LoVo (cell line): ENCODE measurements at places on chromosomes 5 and 9.

DNA sequence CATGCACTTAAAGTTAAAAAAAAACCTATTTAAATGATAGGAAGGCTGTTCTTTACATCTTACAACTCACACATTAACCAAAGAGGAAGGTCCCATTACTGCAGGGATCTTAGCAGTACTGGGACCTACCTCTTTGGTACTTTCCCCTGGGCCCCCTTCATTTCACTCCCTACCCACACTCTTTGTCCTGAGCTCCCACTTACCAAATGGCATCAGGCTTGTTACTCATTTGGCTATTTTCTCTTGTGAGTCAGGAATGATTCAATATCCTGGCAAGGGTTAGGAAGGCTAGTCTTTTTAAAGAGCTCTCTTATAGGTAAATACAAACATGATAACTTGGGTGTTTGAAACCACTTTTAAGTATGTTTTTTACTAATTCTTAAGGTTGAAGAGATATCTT is 117.4 kb upstream of the ELL2 start:
- DNase-seq: peak; percentile 61

GRCh38 chr9:123073991-123074422 is 40.5 kb downstream of the GPR21 start:
- DNase-seq: no peak

GRCh38 chr5:5192681-5193080 is 52.6 kb downstream of the ADAMTS16 start:
- DNase-seq: no peak

- DNase-seq: peak; percentile 90
Observed at GRCh38 chr5:1801222-1801966, at the start of gene NDUFS6. Gene NDUFS6, plus strand, starts transcription at chr5:1801407. Its CDS starts 11 bp downstream, at chr5:1801418.

- DNase-seq: no peak
Observed at GRCh38 chr9:70557661-70558369, 143.4 kb upstream of the KLF9 start.

DNA sequence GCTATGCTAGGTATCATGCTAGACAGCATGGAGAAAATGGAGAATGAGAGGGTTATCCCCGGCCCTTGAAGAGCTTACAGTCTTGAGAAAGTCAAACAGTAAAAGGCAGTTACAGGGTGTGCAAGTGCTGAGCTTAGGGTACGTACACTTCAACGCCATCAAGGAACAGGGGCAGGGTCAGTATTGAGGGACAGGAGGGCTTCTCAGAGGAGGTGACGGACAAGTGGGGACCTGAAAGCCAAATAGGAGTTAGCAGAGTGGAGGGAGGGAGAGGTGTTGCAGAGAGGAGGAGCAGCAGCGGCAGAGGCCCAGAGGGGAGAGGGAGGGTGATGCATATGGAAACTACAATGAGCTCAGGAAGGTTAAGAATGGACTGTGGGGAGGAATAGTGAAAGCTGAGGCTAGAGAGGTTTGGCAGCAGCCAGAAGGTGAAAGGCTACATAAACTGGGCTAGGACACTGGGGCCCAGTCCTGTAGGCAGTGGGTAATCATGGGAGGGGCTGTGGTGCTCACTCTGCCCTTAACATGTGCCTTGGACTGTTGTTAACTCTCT is 88.0 kb downstream of the NRG2 start:
- DNase-seq: no peak

DNA sequence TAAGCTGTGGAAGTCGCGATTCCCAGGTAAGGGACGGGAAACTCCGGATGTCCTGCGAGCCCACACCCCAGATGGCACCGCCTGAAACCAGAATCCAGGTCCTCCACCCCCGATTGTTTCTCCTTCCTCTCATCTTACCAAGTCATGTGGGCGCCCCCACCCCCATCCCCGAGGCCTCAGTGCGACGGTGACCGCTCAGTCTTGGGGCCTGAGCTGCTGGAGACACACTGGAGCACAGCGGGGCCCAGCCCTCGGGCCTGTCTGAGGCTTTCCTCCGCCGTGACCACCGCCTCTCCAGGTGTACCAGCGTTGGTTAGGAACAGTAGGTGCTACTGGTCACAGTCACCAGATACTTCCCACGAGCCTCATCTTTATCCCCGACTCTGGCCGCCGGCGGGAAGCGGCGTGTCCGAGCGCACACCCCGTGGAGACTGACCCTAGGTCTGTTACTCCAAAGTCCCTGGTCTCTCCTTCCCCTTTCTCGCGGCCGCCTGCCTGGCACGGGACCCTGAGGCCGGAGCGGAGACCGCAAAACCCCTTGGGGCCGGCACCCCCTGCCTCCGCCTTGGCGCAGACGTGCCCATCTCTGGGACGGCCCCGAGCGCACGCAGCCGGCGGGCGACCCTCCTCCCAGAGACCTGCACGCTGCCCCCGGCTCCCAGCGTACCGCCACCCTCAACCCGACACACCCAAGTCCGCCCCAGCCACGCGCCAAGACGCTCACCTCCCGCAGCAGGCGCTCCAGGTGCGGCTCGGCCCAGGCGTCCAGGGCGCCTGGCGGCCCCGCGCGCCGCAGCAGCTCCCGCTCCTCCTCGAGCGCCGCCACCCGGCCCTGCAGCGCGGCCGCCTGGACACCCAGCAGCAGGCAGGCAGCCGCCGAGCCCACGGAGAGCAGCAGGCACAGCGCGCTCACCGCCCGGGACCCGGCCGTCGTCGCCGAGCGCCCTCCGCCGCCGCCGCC is 733 bp downstream of the COL23A1 start:
- no peak for DNase-seq

DNA sequence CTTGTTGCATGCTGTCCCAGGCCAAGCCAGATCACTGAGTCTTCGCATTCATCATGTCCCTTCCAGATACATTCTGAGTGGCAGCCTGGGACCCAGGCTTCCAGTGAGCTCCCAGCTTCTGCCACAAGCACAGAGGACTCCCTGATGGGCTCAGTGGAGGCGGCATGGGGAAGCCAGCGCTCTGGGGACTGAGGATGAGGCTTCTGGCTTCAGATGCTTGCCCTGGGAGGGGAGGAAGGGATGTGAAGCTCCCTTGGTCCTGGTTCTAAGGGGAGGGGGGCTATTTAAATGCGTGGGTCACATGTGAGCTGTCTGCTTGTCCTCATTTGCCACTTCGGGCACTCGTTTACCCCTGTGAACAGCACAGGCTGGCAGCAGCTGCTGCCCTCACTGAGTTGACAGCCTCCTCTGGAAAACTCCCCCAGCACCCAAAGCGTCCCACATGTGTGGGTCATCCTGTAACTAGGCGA is 174.0 kb downstream of the NR3C1 start:
- no peak for DNase-seq

GRCh38 chr9:130331573-130331972 is 66.0 kb downstream of the HMCN2 start:
- DNase-seq: no peak

GRCh38 chr9:128121924-128122808 is 5.4 kb downstream of the PTGES2 start:
- no peak for DNase-seq

DNA sequence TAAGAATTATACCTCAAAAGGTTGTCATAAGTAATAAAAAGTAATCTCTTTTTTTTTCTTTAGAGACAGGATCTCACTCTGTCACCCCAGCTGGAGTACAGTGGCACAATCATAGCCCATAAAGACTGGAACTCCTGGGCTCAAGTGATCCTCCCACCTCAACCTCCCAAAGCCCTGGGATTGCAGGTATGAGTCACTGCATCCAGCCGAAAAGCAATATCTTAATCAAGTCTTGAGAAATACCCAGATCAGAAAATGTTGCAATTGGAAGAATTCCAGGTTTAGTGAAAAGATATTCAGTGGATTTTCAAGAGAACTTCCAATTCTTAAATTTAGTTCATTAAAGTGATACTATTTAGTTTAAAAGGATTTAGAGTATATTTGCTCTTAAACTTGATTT is 40.9 kb upstream of the IDNK start:
- DNase-seq: no peak

- DNase-seq: no peak
Observed at GRCh38 chr5:127746756-127747155, 43.6 kb downstream of the CCDC192 start.

DNA sequence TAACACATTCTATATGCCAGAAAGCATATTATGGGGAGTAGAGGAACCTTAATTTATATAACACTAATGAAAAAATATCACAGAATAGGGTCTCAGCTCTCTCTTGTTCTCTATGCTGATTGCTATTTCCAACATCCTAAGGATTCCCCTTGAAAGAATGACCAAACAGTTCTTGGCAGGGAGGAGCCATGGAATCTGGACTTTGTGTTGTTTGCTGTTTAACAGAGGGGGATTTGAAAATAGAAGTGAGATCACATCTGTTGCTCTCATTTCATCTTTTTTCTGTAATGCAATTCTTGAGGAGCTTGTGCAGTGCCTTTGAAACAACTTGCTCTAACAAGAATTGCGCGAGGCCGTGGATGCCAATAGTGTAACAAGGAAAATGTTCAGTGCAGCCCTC is 755.3 kb downstream of the TLE1 start:
- no peak for DNase-seq

DNA sequence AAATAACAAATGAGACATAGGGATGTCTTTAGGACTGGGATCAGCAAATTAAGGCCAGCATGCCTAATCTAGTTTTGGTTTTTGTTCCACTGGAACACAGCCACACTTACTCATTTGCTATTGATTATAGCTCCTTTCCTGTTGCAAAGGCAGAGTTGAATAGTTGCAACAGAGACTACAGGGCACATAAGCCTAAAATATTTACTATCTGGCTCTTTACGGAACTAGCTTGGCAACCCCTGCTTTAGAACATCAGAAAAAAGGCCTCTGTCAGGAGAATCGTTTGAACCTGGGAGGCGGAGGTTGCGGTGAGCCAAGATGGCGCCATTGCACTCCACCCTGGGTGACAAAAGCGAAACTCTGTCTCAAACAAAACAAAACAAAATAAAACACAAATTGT is 384.8 kb downstream of the ELAVL2 start:
- no peak for DNase-seq

DNA sequence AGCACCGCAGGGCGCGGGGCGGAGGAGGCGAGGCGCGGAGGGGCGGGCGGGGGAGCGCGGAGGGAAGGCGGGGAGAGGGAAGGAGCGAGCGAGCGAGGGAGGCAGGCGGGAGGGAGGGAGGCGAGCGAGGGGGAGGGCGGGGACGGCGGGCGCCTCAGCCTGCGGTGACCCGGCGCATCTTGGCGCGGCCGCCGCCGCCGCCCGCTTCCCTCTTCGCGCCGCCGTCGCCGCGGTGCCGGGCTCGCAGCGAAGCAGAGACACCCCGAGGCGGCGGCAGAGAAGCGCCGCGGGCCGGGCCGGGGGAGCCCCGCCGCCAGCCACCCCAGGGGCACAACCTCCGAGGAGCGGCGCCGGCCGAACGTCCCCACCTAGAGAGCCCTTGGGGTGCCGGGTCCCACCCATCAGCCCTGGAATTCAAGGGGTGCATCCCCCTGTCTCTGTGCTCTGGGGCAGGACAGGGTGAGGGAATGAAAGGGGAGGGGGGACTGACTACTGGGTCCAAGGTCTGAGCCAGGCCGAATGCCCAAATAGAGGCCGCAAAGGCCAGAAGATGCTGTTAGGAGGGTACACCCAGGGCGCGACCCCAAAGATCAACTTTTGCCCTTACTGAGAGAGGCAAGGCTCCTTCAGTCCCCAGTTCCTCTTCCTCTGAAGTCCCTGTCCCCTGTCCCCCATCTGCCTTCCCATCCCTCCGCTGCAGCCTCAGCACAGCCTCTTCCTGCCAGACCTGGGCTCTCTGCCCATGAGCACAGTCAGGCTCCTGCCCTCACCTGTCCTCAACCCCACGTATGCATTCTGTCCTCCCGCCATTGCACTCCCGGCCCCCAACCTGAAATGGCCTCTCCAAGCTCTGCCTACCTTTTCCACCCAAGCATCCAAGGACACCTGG is at the start of gene ADAMTS2:
ADAMTS2 (minus strand) TSS at position 29 of the 889 bp plus-strand sequence. CDS start 133 bp downstream, outside the sequence.
- DNase-seq: no peak

DNA sequence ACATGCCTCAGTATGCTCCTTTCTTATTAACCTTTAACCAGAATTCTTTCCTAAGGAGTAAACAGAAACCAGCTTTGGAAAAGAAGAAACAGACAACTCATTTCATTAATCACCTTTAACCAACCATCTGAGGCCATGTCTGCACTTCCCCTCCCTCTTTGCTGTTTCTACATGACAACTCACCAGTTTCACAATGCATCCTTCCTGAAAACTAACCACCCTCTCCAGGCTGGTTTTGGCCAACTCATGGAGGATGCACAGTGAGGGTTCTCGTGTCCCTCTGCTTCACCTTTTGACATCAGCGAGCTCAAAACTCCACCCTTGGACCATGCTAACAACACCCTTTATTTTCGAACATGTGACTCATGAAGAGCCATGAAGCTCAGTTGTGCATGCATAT is 244.1 kb downstream of the ELAVL2 start:
- DNase-seq: no peak

DNA sequence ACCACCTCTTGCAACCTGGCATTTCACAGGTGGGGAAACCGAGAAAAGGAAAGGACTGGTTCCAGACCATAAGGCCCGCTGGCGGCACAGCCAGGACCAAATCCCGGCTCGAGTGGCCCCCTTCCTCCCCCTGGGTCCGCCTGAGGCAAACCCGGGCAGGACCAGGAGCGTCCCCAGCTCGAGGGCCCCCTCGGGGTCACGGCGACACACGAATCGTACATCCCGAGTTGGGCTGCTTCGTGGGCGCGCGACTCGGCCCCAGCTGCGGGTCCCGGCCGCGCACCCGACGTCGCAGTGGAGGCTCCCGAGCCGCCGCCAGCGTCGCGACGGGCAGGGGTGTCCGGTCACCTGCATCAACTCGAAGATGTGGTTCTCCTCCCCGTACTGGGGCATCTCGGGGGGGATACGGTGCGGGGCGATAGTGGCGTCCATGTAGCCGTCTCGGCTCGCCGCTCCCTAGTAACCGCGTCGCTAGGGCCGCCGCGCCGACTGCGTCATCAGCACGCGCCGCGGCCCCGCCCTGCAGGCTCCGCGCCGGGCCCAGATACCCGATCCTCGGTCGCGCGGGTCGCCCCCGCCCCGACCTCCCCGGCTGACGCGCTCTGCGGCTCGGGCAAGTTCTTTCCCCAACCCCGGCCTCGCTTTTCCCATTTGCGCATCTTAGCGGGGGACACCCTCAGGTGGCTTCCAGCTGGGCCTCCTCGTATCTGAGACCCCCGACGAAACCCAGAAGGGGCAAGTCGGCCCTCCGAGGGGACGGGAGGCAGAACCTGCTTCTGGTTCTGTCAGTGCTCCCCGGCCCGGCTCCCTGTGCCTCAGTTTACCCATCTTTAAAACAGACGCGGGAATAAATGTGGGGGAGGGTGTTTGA is at the start of gene AK8:
AK8 (minus strand) TSS at position 461 of the 871 bp plus-strand sequence; CDS start at position 432, 29 bp downstream.
- peak; percentile 76 for DNase-seq

- DNase-seq: no peak
Observed at GRCh38 chr5:63613442-63613841, 348.8 kb downstream of the HTR1A start.

- DNase-seq: no peak
Observed at GRCh38 chr5:157372472-157372822, 87.6 kb upstream of the NIPAL4 start.
